ENCODE measurements at places on chromosomes 11 and 22. TPM values are rescaled to one million over a fixed set of nuclear protein-coding genes. Genes with fewer than 3 reads are reported as not detected.

TNNI2 gene
- total RNA-seq: not detected

OR51I1 gene
- total RNA-seq: not detected

BACE1-AS gene
- total RNA-seq: 3.3 TPM

NLRP14 gene
- total RNA-seq: not detected

ZNF280B gene
- 2.4 TPM for total RNA-seq

- no peak for DNase-seq
These were observed 556 bp downstream of the CDCA5 start for GRCh38 chr11:65083134-65083833.

GRCh38 chr11:66071381-66071801, 1.3 kb downstream of the PACS1 start:
- DNase-seq: no peak

- DNase-seq: no peak
These were observed 1.8 kb downstream of the SPATA19 start for GRCh38 chr11:133843454-133843987.

GRCh38 chr11:32829157-32829679, 509 bp upstream of the PRRG4 start:
- DNase-seq: no peak

- no peak for DNase-seq
These were observed 43.3 kb downstream of the CYB5R2 start for GRCh38 chr11:7630002-7630401.

- DNase-seq: no peak
These were observed 2.1 kb upstream of the CARNS1 start for GRCh38 chr11:67413266-67413849.

DNA sequence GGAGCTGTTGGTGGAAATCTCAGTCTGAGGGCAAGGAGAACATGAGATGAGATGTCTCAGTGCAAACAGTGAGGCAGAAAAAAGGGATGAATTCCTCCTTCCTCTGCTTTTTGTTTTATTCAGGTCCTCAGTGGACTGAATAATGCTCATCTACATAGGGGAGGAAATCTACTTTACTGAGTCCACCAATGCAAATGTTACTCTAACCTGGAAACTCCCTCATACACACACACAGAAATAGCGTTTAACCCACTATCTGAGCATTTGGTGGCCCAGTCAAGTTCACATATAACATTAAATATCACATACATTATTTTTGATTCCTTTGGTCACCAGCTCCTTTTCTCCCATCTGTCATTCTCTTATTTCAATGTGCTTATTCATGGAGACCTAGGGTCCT, 418.8 kb downstream of the TMEM135 start:
- no peak for DNase-seq

DNA sequence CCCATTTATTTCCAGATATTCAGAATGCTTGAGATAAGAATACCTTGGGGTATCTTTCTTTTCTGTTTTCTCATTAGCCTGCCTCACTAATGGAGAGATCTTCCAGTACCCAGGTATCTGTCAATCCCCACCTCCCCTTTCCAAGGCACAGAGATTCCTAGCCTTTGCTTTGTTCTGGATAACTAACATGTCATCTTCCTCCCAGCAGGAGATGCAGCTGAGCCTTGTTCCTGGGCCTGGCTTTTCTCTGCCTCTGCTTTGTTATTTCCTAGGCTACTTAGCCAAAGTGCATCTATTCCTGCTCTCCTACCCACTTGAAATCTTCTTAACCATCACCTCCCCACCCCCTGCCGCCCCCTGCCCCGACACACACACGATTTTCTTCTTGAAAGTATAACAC, 297.1 kb downstream of the NELL1 start:
- DNase-seq: no peak

GRCh38 chr11:128892866-128893565, 1.9 kb downstream of the KCNJ5 start:
- no peak for DNase-seq

DNA sequence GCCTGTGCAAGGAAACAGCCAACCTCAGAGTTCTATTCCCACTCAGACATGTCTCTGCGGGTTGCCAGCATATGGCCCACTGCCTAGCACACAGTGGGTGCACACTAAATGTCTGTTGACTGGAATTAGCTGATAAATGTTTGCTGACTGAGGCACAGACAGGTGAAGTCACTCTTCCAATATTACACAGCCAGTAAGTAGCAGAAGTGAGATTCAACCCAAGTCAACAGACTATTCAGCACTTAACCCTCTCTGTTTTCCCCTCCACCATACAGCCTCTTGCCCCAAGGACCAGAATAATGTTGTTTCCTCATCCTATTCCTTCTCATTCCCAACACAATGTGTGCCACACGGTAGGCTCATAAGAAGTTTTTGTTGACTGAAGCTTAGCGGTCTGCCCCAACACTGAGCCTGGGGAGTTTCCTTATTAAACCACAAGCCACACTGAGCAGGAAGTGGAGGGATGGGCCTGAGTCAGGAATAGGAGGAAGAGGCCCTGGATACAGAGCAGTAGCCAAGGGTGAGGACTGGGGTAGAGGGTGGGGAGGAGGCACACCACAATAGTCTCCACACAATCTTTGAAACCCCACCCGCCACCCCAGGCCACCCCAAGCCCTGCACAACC, 15.7 kb upstream of the IL10RA start:
- no peak for DNase-seq

DNA sequence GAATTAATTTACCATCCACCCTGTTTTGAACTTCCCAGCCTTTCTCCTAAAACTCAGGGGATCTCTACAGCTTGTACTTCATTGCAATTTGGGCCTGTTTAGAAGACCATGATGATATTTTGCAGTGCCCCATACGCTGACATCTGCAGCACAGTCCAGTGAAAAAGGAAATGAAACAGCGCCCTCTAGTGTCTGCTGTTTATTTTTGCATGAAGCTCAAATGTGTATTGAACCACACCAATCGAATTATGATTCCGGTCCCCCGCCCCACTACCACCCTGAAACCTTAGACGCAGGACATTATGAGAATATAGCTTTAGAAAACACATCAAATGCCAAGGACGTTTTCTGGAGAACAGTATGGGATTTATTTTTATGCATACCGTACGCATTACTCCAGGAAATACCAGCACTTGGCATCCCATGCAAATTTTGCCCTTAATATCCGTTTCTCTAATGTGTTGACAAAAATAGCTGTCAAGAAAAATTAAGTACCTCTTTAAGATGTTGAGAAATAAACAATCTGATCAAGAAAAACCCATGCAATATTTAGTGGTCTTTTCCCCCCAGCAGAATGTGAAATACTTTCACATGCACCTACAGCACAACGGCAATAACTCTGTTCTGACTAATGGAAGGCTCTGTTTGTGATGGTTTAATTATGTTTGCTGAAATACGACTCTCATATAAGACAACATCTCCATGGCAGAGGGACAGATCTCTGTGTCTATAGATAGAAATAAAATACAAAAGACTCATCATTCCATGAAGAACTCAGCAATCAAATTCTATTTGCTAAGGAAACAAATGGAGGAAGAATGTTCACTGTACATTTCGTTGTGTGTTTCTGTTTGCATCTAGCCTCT, 93.9 kb downstream of the TECTA start:
- peak; percentile 25 for DNase-seq

DNA sequence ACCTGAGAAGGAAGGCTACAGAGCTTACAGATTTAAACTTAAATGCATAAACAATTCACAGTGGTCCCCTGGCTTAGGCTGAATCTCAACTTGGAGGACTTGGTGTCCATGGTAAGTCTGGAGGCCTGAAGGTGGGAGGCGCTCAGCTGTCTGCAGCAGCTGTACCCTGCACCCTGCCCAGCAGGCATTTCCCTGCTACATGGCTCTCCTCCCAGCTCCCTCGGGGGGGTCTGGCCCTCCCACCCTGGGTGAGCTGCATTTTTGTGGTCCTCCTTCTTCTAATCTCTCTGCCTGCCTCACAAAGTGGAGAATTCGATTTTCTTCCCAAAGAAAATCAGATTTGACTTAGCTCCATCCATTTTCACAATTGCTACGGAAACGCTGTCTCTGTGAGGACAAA, 273.2 kb downstream of the KIRREL3 start:
- no peak for DNase-seq

DNA sequence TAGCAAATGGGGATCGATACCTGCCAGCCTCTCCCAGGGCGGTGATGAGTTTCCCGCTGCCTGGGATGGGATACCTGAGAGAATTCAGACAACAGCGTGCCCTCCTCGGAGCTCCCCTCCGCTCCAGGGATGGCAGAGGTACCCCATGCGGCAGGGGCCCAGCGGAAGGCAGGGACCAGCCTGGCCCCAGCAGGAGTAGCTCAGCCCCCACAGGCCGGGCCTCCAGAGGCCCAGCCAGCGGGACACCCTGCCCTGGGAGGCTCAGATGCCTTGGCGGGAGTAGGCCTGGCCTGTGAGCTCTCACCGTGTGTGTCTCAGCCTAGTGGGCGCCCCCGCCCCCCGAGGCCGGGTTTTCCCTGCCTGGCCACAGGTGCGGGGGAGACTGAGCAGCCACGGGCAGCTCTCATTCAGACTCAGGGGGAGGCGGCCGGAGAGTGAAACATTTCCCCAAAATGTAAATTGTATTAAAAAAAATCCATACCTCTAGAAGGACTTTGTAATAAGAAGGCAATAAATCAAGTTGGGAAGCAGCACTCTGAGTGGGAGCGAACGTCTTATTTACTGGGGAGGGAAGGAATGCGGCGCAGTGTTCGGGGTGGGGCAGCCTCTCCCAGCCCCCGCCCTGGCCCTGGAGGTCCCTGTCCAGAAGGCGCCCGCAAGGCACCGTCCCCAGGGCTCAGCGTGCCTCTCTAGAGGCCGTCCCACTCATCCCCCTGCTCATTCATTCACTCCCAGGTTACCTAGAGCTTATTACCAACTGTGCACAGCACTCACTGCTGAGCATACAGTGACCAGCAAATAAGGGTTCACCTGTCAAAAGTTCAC, 888.0 kb downstream of the BRD1 start:
- DNase-seq: no peak

DNA sequence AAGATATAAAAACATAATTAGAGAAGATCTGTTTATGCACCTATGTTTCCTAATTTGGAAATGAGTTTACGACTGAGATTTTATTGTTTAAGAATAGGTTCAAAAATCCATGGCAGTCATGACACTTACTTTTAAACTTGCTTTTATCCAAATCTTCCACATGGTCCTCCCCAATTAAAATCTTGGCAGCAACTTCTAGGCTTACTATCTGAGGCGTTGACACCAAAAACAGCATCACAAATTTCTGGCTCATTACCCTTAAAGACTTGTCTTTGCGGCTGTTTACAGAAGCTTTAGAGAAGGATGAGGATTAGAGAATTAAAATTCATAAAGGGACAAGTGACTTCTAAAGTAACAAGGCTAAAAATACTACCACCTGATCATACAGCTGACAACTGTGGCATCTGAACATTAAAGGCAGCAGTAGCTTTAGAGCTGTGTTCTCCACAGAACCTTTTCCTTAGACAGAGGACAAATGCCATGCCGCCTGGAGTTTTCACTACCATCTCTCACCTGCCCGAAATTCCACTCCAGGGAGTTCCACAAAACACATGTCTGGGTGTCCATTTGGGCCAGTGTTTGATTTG, 6.4 kb downstream of the E2F8 start:
- DNase-seq: no peak

GRCh38 chr22:19107730-19108074, 14.5 kb downstream of the DGCR2 start:
- DNase-seq: no peak

DNA sequence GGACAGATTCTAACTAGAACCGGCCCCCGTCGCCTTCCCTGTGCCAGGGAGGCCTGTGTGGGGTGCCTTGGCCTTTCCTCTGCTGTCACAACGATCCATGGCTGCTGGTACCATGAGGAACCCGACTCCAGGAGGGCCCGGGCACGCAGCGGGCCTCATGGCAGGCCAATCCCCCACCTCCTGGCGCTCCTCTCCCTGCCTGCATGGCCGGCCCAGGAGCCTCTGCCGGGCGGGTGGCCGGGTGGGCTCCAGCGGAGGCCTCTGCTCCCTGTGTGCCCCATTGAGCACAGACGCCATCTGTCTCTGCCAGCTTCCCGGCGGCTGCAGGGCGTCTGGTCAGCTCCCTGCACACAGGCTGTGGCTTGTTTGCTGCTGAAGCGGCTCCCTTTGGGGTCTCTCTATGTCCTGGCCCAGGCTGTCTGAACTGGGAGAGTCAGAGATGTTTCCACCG, 86.5 kb downstream of the MYEOV start:
- peak; percentile 2 for DNase-seq

DNA sequence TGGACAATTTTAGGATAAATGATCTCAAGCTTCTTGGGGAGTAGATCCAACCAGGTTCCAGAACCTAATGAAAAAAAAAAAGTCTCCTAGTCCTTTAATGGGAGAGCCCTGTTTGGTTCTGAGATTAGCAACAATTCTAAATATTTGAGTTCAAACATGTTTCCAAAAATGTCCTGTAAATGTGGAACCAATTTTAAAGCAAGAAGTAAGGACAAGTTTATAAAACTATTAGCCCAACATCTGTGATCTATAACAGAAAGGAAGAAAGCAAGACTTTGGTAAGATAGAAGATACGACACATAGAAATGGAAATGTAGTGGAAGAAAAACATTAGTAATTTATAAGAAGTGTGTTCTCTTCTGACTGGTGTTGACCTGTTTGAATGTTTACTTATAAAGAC, 79.7 kb upstream of the SLC5A12 start:
- DNase-seq: no peak

- no peak for DNase-seq
These were observed 8.5 kb downstream of the DCHS1 start for GRCh38 chr11:6646918-6647679.
